ENCODE measurements at places on chromosomes 12 and 14.

DNA sequence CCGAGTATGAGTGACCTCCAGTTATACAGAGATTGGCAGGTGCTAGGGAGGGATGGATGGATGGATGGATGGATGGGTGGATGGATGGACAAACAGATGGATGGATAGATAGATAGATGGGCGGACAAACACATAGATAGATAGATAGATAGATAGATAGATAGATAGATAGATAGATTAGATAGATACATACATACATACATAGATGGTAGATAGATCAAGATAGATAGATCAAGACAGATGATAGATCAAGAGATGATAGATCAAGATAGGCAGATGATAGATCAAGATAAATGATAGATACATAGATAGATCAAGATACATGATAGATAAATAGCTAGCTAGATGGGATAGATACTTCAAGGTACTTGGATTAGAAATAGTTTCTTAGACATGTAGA lies 18.6 kb upstream of the RFLNA start:
- DNase-seq, result no peak

GRCh38 chr14:65877166-65877565 lies 464.6 kb downstream of the FUT8 start:
- DNase-seq, result no peak

GRCh38 chr14:52052288-52052943 lies 16.4 kb downstream of the NID2 start:
- no peak for DNase-seq

- DNase-seq, result no peak
Measured at GRCh38 chr12:118448341-118448740, 72.0 kb downstream of the SUDS3 start.

GRCh38 chr12:29103539-29103974 lies 45.5 kb upstream of the FAR2 start:
- no peak for DNase-seq

DNA sequence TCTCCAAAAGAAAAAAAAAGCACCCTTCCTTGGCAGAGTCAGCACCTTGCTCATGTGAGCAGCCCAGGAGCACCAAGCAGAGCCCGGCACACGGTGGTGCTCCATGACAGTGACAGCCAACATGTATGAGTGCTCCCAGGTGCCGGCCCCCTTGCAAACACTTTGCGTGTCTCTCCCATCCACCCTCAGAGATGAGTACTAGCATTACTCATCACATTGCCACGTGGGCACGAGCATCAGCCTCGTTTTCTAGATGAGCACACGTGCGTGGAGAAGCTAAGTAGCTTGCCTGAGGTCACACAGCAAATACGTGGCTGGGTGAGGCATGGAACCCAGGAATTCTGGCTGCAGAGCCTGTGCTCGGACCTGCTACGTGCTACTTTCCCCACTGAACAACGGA lies 177.9 kb upstream of the PRMT8 start:
- DNase-seq, result no peak

GRCh38 chr12:29039013-29039412 lies 110.1 kb upstream of the FAR2 start:
- DNase-seq, result no peak

- no peak for DNase-seq
Measured at GRCh38 chr12:54420766-54421144, 1.7 kb upstream of the ITGA5 start.

GRCh38 chr14:103014466-103015228 lies 42.7 kb downstream of the CDC42BPB start:
- no peak for DNase-seq

DNA sequence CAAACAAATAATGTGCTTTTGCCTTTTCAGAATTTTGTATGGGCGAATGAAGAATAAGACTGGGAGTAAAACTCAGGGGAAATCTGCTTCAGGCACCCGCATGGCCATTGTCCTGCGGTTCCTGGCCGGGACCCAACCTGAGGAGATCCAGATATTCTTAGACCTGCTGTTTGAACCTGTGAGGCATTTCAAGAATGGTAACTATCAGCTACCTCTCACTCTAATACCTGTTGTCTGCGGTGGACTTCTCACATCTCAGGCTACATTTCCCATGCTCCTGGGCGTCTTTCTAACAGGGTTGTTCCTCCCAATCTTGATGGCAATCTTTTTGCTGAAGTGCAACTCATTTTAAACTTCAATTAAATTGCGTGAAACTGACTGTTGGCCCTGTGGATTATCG lies 47.1 kb downstream of the UTP20 start:
- no peak for DNase-seq

DNA sequence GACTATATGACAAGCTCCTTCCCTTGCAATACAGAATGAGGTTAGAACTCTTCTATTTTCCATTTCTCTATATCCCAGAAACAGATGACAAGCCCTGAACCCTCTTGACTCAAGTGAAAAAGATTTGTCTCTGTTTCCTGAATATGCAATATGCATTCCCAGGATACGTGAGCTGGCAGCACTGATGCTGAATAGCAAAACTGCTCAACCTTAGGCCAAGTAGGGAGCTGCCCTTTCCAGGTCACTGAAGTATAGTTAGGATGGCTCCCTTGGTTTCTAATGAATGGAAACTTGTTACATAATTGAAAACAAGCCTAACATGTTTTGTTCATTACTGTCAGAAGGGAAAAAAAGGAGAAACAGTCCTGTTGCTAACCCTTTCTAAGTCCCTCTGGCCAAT lies 47.9 kb upstream of the PLEKHG7 start:
- DNase-seq, result no peak
